ENCODE measurements at places on chromosomes 3 and 15. TPM values are rescaled to one million over a fixed set of nuclear protein-coding genes. Genes with fewer than 3 reads are reported as not detected.

DNA sequence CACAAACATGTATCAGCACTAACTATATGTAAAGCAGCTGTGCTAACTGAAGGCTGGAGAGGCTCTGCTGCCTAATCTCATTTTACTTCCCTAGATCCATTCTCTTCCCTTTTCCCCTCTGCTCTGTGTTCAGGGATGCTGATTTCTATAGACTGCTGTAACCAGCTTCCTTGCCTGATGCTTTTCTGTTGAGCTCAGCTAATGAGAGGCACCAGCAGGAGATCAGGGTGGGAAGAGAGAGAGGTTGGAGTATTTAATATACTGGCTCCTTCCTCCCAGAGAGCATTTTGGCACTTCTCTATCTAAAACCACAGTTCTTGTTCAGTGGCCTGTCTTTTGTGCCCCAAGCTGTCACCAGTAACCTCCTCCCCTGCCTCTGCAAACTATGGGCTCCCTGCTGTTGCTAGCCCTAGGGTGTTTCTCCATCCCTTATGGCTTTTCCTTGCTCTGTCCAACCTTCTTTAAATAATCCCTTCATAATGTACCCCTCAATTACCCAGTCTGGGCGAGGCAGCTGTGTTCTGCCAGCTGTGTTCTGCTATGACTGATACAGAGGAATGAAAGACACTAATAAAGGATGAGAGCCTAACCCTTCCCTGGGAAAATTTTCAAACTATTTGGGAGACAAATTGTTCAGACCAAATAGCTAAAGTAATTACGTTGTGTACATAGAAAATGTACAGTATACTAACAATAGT, 69.5 kb downstream of the CADPS start:
- H3K27ac ChIP-seq = no peak overlapping the region
- no peak overlapping the region for H3K4me3 ChIP-seq
- H3K4me1 ChIP-seq = no peaks in the 10 kb centered on the region
- H3K36me3 ChIP-seq = no peaks in the 10 kb centered on the region

Gene SNTN
- not detected for total RNA-seq

Gene CYP8B1
- total RNA-seq = not detected

GRCh38 chr15:90868261-90868689, at the start of gene FURIN:
TSS of gene FURIN (plus strand) at chr15:90868588. CDS start at chr15:90875741, 7,153 bp downstream.
- H3K4me1 ChIP-seq = no peaks in the 10 kb centered on the region
- no peak for DNase-seq
- H3K36me3 ChIP-seq = no peaks in the 10 kb centered on the region

Gene CASR
- total RNA-seq = under 0.01 TPM

DNA sequence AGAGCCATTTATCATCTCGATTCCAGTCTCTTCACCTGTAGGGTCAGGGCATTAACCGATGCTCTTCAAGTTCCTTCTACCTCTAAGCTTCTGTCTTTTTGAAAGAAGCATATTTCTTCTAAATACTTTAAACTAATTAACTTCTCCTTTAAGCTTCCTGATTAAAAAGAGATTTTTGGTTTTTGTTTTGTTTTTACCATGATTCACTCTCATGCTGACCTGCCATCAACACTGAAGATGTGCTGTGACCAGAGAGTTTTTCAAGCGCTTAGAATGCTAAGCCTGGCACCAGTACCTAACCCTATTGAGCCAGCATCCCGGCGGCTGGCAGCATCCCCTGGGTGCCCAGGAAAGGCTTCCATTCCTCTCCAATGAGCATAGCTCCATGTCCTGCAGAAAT, 89.3 kb downstream of the FOXP1 start:
- H3K4me1 ChIP-seq = peaks cover 36% of the 10 kb centered on the region
- no peaks in the 10 kb centered on the region for H3K27me3 ChIP-seq
- no peaks in the 10 kb centered on the region for H3K36me3 ChIP-seq
- no peak overlapping the region for H3K4me3 ChIP-seq
- H3K27ac ChIP-seq = no peak overlapping the region

Gene LMAN1L
- not detected for total RNA-seq

DNA sequence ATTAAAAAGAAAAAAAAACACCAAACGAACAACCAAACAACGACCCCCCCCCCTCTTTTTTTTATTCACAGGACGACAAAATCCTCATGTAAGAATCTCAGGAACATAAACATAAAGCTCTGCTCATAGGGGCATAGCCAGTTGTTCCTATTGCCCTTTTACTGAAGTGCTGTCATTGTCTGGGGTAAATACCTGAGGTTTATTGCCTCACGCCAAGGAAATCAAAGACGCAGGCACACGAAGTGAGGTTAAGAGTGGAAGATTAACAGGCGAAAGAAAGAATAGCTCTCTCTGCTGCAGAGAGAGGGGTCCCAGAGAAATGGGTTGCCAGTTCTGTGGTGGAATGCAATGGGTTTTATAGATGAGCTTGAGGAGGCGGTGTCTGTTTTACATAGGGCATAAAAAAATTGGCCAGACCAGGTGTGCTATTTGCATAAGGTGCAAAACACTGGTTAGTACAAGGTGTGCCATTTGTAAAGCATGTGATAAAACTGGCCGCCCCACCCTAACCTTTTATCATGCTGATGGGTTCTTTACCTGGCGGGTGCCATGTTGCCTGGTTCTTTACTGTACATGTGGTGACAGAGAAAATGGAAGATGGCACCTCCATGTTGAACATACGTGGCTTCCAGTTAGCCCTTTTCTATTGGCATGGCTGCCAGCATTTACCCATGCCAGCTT, 257.6 kb upstream of the ZPLD1 start:
- H3K4me3 ChIP-seq = no peak overlapping the region
- H3K4me1 ChIP-seq = peaks cover 47% of the 10 kb centered on the region
- H3K36me3 ChIP-seq = no peaks in the 10 kb centered on the region
- no peaks in the 10 kb centered on the region for H3K27me3 ChIP-seq
- H3K27ac ChIP-seq = no peak overlapping the region

DNA sequence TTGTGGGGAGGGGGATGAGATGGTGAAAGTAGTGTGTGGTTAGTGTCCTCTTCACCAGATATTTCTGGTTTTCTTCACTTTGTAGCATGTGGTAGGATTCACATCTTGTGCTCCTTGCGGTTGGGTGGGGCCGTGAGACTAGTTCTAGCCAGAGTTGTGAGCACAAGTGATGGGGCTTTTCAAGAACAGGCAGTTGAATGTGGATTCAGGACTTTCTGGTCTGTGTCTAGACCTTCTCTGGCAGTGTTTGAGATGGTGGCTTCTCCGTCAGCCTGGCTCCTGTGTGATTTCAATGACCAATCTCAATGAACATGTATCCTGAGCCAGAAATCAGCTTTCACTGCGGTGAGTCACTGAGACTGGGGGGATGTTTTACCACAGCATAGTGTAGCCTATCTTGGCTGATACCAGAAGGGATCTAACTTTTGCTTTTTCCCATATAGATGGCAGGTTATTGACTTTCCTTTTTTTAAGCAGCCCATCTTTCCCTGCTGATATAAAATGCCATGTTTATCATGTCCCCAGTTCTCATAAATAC, 82.6 kb downstream of the RPLP1 start:
- H3K4me1 ChIP-seq = peaks cover 13% of the 10 kb centered on the region
- no peak overlapping the region for H3K27ac ChIP-seq
- no peaks in the 10 kb centered on the region for H3K36me3 ChIP-seq
- no peak overlapping the region for H3K4me3 ChIP-seq
- no peak for DNase-seq
- no peaks in the 10 kb centered on the region for H3K27me3 ChIP-seq

Gene C3orf85
- not detected for total RNA-seq

GRCh38 chr3:141413801-141414689, 45.7 kb downstream of the ZBTB38 start:
- peak overlapping the region; percentile 98 for H3K27ac ChIP-seq
- peak; percentile 81 for DNase-seq
- H3K36me3 ChIP-seq = no peaks in the 10 kb centered on the region
- H3K4me1 ChIP-seq = peaks cover 83% of the 10 kb centered on the region
- H3K27me3 ChIP-seq = no peaks in the 10 kb centered on the region
- no peak overlapping the region for H3K4me3 ChIP-seq

Gene NOP10
- 67.6 TPM for total RNA-seq

- H3K27me3 ChIP-seq = no peaks in the 10 kb centered on the region
- H3K36me3 ChIP-seq = no peaks in the 10 kb centered on the region
- H3K4me3 ChIP-seq = no peak overlapping the region
- DNase-seq = no peak
Observed at GRCh38 chr3:61979638-61980037, 393.7 kb downstream of the FEZF2 start.

Gene CORO2B
- total RNA-seq = 3.1 TPM

- no peaks in the 10 kb centered on the region for H3K4me1 ChIP-seq
- no peaks in the 10 kb centered on the region for H3K27me3 ChIP-seq
- H3K36me3 ChIP-seq = no peaks in the 10 kb centered on the region
Observed at GRCh38 chr3:101292027-101292426, 28.3 kb downstream of the IMPG2 start.

Gene GHSR
- total RNA-seq = not detected

Gene IRAK2
- total RNA-seq = 1.1 TPM

DNA sequence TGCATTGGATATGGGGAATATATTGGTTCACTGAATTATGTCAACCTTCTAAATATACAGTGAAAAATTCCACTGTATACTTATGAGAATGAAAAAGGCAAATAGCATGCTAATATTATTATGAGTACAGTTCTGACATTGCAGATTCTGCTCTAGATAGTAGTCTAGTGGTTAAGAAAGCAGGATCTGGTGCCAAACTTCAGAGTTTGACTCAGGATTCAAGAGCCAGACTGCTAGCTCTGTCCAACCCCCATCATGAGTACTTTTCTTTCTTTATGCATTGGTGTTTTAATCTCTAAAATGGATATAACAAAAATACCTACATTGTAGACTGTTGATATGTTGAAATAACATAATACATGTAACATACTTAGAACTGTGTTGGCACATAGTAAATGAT, 57.3 kb upstream of the PLSCR4 start:
- H3K4me3 ChIP-seq = no peak overlapping the region
- no peak overlapping the region for H3K27ac ChIP-seq
- H3K36me3 ChIP-seq = no peaks in the 10 kb centered on the region
- peaks cover 13% of the 10 kb centered on the region for H3K4me1 ChIP-seq
- no peaks in the 10 kb centered on the region for H3K27me3 ChIP-seq

- no peak for DNase-seq
- no peaks in the 10 kb centered on the region for H3K27me3 ChIP-seq
- H3K4me1 ChIP-seq = peaks cover 9% of the 10 kb centered on the region
- no peak overlapping the region for H3K4me3 ChIP-seq
- H3K27ac ChIP-seq = no peak overlapping the region
Observed at GRCh38 chr3:39191111-39191510, 1.3 kb downstream of the XIRP1 start.

Gene SPINT1
- 1.4 TPM for total RNA-seq

DNA sequence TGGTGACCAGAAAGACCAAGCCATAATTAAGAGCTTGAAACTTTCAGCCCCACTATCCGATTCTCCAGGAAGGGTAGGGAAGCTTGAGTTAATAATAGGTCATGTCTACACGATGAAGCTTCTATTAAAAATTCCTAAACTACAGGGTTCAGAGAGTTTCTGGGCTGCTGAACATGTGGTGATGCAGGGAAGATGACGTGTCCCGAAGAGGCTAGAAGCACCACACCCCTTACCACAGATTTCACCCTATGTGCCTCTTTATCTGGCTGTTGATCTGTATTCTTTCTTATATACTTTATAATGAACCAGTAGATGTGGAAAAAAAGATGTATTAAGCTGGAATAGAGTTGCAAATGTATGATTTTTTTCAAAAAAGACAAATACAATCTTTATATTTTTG, 473.4 kb downstream of the NLGN1 start:
- H3K27ac ChIP-seq = no peak overlapping the region
- no peaks in the 10 kb centered on the region for H3K27me3 ChIP-seq
- H3K4me1 ChIP-seq = no peaks in the 10 kb centered on the region
- H3K36me3 ChIP-seq = no peaks in the 10 kb centered on the region
- no peak overlapping the region for H3K4me3 ChIP-seq

- no peak overlapping the region for H3K4me3 ChIP-seq
- DNase-seq = no peak
- H3K4me1 ChIP-seq = peaks cover 59% of the 10 kb centered on the region
- H3K36me3 ChIP-seq = no peaks in the 10 kb centered on the region
Observed at GRCh38 chr3:64342940-64343688, 117.8 kb upstream of the PRICKLE2 start.

Gene KIF7
- 7.9 TPM for total RNA-seq

DNA sequence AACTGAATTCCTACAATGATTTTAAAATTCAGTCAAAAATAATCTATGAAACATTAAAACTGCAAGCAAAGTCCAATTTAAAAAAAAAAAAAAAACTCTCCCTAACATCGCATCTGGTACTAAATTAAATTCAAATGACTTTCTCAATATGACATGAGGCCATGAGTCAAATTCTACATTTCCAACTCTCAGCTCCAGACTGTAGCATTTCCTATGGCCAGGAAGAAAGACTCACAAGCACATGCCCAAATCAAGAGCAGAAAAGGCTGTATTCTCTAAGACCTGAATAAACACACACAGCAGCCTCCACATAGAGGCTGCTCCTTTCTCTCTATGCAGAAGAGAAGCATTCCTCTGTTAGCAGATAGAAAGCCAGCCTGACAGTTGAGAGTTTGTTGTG, 729.2 kb downstream of the ROBO1 start:
- no peak overlapping the region for H3K27ac ChIP-seq
- no peak overlapping the region for H3K4me3 ChIP-seq
- no peak for DNase-seq

DNA sequence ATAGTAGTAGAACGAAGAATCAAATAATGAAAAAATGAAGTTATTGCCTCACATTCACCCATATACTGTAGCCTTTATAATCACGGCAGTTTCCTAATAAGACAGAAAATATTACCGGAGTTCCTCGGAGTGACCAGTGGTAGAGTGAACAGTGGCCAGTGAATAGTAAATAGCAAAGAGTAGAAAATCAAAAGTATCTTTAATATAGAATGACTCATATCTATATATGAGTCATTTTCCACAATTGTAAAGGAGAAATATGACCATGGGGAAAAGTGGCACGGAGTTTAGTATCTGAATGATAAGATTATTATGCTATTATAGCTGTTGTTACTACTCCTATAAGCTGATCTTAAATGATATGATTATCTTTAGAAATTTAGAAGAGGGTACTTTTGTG, 38.5 kb downstream of the ZBTB20 start:
- no peaks in the 10 kb centered on the region for H3K27me3 ChIP-seq
- H3K4me1 ChIP-seq = no peaks in the 10 kb centered on the region
- DNase-seq = no peak
- no peaks in the 10 kb centered on the region for H3K36me3 ChIP-seq
- no peak overlapping the region for H3K4me3 ChIP-seq

Gene ARHGEF26
- total RNA-seq = 92.8 TPM

Gene ABHD5
- 20.5 TPM for total RNA-seq

Gene FETUB
- not detected for total RNA-seq

Data from sigmoid colon (tissue), 7 donors.